Hypothalamus (tissue), 51 donors: ENCODE measurements at places on chromosomes 11 and 22.

- no peak for DNase-seq
Measured at GRCh38 chr11:86678823-86679222, 6.4 kb upstream of the ME3 start.

GRCh38 chr11:95892892-95893570 lies 30.9 kb downstream of the MTMR2 start:
- no peak for DNase-seq

DNA sequence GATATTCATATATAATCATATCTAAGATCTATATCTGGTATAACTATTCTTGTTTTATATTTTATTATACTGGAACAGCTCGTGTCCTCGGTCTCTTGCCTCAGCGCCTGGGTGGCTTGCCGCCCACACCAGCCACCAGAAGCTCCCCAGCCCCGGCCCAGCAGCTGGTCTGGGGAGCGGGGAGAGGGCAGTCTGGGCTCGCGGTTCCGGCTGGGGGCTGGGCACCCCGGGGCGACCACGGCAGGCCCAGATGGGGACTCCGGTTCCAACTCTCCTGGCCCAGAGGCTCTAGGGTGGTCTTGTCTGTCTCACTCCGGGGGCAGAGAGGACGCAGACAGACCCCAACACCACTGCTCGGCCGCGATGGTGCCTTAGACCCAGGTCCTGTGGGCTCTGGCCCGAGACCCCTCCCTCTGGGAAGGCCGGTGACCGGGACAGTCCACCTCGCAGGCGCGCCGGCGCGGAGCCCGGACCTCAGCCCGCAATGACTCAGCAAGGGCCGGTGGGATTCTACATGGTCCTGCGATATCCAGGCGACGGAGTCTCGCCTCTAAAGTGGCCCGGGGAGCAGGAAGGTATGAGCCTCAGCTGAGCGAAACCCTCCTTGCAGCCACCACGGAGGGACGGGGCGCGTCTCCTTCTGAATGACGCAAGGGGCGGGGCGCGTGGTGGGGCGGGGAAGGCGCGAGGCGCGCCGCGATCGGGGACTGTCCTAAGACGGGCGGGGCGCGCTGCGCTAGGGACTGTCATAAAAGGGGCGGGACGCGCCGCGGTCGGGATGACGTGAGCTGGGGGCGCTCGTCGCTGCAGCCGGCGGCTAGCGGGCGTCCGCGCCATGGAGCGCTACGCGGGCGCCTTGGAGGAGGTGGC lies at the start of gene DGCR6:
TSS of gene DGCR6 (plus strand) at position 781 of the 870 bp plus-strand sequence. CDS start at position 836, 55 bp downstream.
- no peak for DNase-seq

DNA sequence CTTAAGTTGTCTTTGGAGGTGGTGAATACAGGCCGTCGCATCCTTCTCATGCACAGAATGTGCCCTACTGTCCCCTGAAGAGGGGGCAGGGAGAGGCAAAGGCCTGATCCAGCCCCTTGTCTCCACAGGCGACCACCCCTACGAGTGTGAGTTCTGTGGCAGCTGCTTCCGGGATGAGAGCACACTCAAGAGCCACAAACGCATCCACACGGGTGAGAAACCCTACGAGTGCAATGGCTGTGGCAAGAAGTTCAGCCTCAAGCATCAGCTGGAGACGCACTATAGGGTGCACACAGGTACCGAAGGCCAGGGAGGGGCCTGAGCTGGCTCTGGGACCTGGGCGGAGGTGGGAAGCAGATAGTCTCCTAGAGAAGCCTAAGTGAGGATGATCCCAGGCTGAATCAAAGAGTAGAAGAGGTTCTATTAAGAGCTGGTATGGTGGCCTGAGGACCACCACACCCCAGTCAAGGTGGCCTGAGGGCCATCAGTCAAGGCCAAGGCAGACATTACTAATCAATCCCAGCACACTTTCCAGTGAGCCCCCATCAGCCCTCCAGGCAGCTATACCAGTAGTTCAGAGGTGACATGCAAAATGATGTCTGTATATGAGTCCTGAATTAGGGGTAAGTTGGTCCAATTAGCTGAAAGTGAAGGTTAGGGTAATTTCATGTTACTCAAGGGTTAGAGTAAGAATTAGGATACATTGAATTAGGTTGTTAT lies 49.0 kb upstream of the NNMT start:
- no peak for DNase-seq

- no peak for DNase-seq
Measured at GRCh38 chr11:24122291-24122690, 374.6 kb upstream of the LUZP2 start.

- DNase-seq = no peak
Measured at GRCh38 chr11:73325036-73325981, 17.2 kb downstream of the ARHGEF17 start.

- no peak for DNase-seq
Measured at GRCh38 chr11:19890308-19890707, 177.7 kb downstream of the NAV2 start.

DNA sequence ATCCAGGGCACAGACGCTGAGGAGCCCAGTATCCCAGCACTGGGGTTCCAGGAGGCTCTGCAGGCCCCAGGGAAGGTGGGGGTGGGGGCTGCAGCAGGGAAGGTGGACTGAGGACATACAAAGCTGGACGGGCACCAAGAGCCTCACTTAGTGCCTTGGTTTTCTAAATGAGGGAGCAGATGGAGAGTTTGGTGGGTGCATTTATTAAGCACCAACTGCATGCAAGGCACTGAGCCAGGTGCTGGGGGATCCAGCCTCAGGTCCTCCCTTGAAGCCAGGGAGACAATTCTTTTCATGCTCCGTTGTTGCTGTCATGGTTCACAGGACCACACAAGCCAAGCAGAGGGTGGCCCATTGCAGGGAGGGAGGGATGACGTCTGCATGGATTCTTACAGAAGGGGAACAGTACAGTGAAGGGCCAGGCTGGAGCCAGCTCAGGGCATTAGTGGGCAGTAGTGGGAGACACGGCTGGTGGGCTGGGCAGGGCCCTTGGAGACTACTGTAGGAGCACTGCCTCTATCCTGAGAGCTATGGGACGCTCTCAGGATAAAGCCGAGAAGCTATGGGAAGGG lies 65.0 kb downstream of the MACROD1 start:
- no peak for DNase-seq

DNA sequence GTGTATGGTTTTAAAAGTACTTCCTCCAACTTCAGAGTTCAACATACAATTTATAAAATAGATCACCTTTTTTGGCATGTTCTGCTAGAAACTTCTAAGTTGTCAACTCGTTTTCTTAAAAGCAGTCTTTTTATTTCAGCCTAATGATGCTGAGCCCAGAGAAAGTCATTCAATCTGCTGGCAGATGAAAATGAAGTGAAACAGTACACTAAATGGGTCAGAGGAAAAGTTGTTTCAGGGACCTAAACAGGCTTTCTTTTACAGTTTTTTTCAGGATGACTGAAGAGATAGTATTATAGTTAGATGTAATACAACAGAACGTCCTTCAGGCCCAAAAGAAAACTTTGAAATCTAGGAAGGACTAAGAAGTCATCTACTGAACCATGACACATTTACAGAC lies 842.7 kb upstream of the CCDC90B start:
- DNase-seq = no peak

- no peak for DNase-seq
Measured at GRCh38 chr22:43136255-43136654, 6.9 kb downstream of the MCAT start.

GRCh38 chr11:29485641-29486040 lies 531.2 kb downstream of the KCNA4 start:
- DNase-seq = no peak

- no peak for DNase-seq
Measured at GRCh38 chr22:38830845-38831108, 13.1 kb downstream of the NPTXR start.

GRCh38 chr11:57303990-57304579 lies 20.7 kb downstream of the TNKS1BP1 start:
- no peak for DNase-seq

- no peak for DNase-seq
Measured at GRCh38 chr11:3939651-3940190, 84.3 kb downstream of the STIM1 start.

DNA sequence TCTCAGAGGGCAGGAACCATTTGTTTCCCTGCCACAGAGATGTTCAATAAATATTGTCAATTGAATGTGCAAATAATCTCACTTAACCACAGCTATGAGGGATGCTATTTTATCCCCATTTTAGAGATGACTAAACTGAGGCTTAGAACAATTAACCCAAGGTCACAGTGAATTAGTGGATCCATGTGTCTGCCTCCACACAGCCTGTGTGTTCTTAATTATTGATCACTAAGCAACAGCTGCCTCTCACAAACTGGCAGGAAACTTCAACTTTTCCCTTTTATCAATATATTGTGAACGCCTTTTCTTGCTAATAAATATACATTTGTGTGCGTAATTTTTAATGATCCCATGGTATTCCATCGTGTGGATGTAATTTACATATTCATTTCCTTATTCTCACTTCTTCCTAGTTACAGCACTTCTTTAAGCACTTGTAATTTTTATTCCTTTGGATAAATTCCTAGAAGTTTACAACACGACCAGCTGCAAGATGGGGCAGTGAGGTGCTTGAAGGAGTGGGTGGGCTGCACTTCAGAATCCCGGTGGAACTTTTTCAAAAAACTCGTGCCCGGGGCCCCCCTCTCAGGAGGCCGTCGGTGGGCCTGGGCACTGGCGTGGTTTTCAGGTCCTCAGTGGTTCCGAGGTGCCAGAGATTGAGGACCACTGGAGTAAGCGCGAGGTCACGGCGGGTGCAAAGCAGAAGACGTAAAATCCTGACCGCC lies 915 bp upstream of the SREBF2 start:
- DNase-seq = no peak

DNA sequence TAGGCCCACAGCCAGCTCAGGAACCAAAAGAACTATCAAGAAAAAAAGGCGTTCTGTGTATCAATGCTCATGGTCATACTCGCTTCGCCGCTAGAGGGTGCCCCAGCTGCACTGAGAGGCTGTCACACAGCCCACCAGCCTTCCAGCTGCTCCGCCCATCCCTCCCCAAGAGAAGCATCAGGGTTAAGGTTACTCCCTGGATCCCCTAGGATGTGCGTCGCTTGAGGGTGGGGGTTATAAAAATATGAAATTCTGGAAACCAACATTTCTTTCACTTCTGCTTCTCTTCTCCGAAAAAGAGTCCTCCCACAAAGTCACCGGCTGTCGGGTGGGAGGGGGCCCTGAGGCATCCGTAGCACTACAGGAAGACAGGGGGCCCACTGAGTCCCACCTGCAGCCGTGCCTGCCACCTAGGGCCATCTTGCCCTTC lies 1.7 kb downstream of the CBX6 start:
- DNase-seq = peak; percentile 60

- DNase-seq = no peak
Measured at GRCh38 chr22:44783581-44783980, 31.2 kb downstream of the ARHGAP8 start.

DNA sequence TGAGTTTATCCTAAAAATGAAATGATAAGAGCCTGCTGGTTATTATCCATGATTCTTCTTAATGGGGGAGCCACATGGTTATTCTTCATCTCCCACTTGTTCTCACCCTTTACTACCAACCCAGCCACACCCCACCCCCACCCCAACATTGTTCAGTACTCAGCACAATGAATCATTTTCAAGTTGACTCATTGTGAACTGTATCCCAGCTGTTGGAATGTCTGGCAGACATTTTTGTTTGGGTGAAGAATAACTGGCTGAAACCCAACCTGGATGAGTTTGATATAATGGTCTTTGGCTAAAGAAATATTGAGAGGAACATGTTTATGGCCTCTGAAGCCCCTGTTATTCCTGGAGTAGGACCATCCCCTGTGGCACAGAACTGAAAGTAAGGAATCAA lies 136.2 kb downstream of the ELP4 start:
- DNase-seq = no peak

GRCh38 chr11:3154001-3154599 lies 11.0 kb downstream of the OSBPL5 start:
- DNase-seq = no peak

- DNase-seq = no peak
Measured at GRCh38 chr11:121829159-121829643, 286.8 kb downstream of the BLID start.

- DNase-seq = no peak
Measured at GRCh38 chr22:43624144-43624998, 187.7 kb downstream of the EFCAB6 start.

DNA sequence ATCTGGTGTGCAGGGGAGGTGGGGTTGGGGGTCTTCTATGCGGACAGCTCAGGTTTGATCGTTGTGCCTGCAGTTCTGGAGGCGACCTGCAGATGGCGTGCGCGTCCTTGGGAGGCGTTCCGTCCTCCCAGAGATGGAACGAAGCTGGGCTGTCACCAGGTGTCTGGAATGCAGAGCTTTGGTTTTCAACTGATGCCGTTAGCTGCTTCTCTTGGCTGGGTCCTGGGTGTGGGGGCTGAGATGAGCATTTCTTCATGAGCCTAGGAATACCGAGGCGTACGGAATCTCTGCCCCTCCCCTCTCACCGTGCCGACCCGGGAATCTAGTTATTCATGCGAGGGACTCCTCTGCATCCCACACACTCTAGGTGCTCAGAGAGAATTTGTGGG lies 98.6 kb downstream of the CEP164 start:
- DNase-seq = peak; percentile 64
